ENCODE measurements at places on chromosomes 13 and 19. TPM values are rescaled to one million over a fixed set of nuclear protein-coding genes. Genes with fewer than 3 reads are reported as not detected.

DNA sequence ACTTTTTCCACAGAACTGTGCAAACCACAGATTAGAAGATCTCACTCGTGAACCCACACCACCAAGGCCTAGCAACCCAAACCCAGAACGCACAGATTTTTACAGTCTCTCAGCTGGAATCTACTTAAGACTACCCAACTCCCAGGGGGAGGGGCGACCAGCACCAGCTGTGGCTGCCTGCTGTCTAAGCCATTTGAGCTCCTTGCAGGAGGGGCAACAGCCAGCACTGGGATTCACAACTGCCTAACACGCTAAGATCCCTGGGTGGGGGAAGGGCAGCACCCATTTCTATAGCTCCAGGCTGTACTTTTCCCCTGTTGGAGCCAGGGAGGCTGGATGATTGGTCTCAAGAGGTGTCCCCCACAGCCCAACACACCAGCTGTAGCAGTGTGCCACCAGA, 368.8 kb downstream of the SUCLA2 start:
- DNase-seq: no peak

DNA sequence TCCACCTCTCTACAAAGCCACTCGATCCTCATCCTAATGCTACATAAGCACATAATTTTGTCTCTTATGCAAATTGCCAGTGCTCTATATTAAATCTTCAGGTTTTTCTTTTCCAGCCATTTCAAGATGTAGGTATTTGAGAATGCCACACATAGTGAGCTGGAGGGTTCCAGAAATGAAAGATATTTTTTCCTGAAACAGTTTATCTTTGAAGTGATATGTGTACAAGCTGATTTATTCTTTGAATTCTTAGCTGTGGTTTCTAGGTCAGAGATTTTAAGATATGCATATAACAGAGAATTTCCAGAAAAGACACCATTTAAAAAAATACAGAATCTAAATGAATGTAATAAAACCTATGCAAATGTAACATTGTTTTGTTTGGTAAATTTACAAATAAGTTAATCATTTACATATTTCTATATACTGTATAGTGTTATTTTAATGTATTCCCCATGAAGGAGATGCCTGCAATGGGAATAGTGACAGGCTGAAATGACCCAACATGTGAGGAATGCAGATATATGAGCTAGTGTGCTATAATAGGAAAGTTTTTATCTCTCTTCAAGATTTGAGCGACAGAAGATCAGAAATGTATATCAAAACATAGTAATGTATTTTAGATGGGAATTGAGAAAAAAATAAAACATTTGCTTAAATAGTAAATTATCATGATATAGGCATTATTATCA, 570.2 kb downstream of the SLITRK1 start:
- no peak for DNase-seq

DNA sequence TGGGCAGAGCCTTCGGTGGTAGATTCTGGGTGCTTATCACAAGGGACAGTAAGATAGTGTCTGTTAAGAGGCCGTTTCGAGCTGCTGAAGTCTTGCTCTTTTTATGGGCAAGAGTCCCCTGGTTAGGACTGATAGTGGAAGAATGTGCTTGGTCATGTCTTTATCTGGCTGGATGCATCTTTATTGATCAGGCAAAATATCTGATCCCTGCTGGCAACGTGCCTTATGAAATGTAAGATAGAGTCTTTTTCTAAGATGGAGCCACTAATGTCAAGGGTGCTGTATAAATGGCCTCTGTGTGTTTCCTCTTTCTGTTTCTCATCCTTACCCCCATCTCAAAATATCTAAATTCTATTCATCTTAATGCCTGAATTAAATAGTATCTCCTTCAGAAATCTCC, 53.3 kb downstream of the MYO16 start:
- DNase-seq: no peak

Gene EMC10
- 152 TPM for total RNA-seq

Gene FSD1
- total RNA-seq: 26.3 TPM

DNA sequence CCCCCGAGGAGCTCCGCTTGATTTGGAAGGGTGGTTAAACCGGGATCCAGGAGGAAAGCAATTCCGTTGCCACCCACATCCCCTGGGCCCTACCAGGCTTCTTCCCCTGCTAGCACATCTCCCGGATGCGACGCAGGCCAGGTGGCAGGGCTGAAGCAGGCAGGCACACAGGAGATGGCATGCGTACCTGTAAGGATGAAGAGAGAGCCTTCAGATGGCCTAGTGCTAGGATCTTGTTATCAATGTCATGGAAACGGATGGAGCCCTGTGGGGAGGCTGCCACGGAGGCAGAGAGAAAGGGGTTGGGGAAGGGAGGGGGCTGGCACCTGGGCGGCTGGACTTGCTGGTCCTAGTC, 8.5 kb upstream of the SOX1 start:
- no peak for DNase-seq

- DNase-seq: no peak
Observed at GRCh38 chr13:30920162-30920909, 12.1 kb upstream of the TEX26 start.

DNA sequence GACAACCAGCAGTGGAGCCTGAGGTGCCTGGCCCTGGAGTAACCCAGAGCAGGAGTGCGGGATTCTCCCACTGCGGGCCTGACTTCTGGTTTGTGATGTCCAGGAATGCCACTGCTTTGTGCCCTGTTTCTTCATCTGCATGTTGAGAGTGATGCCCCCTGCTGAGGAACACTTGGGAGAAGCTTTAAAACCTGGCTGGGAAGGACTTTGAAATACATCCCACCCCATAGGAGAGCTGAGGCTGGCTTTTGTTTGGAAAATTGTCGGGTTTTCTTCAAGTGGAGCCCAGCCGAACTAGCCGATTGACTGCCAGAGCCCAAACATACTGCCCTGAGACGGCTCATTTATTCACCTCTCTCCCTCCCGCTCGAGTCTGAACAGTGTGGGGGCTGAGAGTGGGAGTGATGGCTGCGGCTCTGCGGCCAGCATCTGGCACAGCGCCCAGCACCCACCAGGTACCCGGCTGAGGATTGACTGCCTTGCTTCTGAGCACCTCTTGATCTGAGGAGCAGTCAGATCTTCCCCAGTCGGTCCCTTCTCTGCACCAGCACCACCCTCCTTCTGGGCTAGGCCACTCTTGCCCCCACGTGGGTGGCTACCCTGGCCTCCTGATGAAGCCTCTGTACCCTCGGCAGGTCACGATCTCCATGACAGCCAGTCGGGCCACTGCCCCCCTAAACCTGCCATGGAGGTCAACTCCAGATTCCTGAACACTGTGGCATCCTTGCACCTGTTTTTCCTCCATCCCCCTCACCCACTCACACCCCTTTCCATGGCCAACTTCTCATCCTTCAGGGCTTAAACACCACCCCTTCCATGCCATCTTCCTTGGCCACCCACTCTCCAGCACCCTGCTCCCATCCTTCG, 148.9 kb downstream of the SIPA1L3 start:
- no peak for DNase-seq

DNA sequence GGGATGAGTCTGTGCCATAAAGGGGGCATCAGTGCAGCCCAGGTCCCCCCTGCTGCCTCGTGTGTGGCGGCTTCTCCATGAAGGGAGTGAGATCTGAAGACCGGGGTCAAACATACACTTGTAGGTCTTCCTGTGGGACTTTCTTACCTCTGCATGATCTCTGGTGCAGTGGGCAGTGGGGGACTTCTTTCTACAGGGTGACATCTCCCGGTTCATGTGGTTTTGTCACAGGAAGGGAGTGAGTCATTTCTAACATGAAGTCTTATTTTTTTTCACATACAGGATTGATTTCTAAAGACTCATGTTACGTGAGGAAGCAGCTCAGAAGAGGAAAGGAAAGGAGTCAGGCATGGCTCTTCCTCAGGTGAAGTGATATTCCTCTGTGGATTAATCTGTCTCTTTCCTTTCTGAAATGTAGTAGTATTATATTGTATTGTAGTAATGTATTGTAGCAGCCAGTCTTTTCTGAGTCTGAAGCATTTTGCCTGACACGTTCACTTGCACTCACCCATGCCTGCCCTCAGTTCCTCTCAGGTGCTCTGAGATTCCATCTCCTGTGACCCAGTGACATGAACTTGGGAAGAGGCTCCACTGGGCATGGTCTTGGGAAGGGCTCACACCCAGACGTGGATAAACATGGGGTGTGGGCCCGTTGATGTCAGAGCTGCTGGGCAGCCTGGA, 15.7 kb downstream of the ZNF808 start:
- DNase-seq: no peak

DNA sequence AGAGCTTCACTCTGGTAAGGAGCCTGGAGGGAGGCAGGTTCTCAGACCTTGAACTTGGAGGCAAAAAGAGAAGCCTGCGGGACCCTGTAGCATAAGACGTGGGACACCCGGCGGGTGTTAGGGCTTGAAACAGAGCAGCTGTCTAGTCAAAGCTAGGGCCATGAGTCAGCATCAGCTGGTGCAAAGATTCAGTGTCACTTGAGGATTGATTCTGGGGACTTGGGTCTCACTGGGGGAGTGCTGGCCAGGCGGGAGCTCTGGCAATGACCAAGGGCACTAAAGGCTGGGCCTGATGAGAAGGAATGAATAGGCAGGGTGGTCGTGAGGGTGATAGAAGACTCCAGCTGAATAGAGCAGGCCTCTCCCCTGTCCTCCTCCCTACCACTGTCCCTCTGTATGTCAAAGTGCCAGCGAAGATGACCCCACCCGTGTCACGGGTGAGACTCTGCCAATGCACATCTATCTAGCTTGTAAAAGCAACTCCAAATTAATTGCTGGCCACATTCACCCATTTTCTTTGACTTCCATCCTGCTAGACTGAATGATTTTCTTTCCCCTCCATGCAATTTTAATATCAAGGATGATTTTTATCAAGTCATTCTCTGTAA, 97.1 kb downstream of the MBNL2 start:
- DNase-seq: no peak

Gene F2RL3
- not detected for total RNA-seq

Gene F10
- total RNA-seq: 34.4 TPM

GRCh38 chr13:52383366-52383765, 22.6 kb downstream of the THSD1 start:
- DNase-seq: no peak

Gene RDH8
- not detected for total RNA-seq

GRCh38 chr13:25733696-25734435, 317.9 kb downstream of the SHISA2 start:
- DNase-seq: no peak

- DNase-seq: no peak
Observed at GRCh38 chr19:28425046-28425931, 787.7 kb downstream of the UQCRFS1 start.

- no peak for DNase-seq
Observed at GRCh38 chr19:6739390-6739882, at the start of gene TRIP10. Gene TRIP10, plus strand, starts transcription at chr19:6739680. Its CDS starts 82 bp downstream, at chr19:6739762.

DNA sequence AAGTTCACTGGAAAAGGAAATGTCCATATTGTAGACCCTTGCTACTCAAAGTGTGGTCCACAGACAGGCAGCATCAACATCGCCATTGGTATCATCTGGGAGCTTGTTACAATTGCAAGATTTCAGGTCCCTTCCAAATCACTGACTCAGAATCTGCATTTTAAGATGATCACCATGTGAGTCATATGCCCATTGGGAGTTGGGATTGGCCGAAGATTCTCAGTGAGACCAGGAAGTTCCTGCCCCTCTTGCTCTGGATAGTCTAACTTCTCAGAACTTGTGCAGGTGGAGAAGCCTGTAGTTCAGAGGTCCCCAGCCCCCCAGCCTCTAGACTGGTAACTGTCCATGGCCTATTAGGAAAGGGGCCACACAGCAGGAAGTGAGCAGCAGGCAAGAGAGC, 48.9 kb upstream of the URAD start:
- no peak for DNase-seq

DNA sequence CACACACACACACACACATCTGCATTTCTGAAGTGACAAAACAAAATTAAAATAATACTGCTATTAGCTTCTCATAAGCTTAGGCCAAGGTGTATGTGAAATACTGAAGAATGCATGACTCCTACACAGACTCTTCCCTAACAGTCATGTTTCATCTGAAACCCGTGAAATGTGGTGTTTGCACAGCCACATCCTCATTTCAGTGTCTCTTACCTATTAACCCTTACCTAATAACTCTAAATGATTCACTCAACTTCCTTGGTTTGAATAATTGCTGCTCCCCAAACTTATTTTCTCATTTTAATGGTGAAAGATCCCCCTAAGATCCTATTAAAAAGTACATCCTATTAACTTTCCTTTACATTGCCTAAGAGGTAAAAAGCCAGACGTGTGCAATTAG, 117.6 kb downstream of the MIPEP start:
- DNase-seq: no peak

DNA sequence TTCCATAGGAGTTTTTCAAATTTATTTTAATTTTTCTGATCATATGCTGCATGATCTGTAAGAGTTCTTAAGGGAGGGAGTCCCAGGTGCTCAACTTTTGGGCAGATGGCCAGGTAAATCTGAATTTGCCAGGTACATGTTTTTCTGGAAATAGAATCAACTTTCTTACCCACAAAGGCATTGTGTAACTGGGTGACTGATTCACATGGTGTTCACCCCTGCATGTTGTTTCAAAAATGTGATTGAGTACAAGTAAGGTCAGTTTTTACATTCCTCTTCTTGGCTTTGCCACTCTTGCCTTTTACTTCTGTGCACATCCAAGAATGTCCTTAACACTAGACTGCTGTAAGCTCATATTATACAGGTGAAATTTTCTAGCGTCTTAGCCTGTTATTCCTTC, 30.4 kb downstream of the RB1 start:
- no peak for DNase-seq

Gene CLEC17A
- not detected for total RNA-seq

DNA sequence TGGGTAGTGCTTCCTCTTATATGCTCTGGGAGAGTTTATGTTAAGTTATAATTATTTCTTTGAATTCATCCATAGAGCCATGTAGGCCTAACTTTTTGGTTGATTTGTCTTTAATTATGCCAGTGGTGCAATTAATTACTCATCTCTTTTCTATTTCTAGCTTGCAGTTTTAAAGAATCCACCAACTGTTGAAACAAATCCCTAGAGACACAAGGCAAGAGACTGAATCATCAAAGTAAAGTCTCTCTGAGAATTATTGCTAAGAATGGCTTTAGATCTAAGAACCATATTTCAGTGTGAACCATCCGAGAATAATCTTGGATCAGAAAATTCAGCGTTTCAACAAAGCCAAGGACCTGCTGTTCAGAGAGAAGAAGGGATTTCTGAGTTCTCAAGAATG, 5.9 kb upstream of the ZNF551 start:
- no peak for DNase-seq

DNA sequence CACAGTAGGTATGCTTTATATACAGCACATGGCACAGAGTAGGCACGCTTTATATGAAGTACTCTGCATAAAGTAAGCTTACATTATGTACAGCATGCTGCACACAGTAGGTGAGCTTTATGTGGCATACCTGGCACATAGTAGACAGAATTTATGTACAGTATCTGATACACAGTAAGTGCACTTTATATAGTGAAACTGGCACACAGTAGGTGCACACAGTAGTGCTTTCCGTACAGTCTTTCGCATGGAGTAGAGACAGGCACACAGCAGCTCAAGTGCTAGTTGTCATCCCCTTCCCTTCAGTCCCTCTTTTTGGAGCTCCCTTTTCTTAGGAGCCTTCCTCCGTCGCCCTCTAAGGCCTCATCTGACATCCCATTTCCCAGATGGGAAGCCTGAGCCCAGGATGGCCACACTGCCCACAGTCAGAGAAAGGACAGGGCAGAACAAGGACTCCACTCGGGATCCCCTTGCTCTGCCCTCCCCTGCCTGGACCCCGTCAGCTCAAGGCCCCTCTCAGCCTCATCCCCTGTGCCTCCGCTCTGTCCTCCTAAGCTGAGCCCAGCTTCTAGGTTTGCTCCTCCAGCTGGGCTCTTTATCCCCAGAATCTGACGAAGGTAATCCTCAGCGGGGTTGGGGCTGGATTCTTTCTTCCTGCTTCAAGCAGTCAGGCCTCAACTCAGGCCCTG, 852 bp upstream of the CYP4F12 start:
- DNase-seq: no peak
